ENCODE measurements at places on chromosomes 1 and 21.
A peak's percentile ranks its signal among the peaks of the same experiment; 100 is the strongest.

DNA sequence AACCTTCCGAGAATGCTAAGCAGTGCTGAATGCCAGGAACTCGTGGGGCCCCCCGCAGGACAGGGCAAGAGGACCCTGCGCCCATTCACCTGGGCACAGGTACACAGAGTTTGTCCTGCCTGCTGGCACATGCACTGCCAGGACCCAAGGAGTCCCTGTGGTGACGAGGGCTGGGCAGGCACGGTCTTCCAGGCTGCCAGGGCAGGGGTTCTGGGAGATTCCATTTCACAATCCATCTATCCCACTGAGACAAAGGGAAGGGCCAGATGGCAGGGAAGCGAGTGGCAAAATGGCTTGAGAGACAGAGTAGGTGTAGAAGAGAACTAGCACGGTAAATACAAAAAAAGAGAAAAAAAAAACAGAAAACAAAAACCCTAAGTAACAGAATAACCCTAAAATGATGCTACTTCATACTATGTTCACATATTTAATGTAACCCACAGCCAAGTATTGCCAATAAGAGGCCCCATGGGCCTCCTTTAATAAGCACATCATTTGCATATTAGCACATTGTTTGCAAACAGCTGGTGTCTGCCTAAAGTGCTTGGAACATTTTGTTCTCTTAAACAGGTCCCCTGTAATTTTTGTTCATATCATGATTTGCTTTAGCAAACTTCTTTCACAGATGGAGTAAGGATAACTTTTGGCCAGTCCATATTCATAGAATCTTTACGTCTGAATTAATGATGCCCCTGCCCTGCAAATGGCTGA lies 83.8 kb downstream of the STUM start:
- DNase-seq = peak; percentile 70

DNA sequence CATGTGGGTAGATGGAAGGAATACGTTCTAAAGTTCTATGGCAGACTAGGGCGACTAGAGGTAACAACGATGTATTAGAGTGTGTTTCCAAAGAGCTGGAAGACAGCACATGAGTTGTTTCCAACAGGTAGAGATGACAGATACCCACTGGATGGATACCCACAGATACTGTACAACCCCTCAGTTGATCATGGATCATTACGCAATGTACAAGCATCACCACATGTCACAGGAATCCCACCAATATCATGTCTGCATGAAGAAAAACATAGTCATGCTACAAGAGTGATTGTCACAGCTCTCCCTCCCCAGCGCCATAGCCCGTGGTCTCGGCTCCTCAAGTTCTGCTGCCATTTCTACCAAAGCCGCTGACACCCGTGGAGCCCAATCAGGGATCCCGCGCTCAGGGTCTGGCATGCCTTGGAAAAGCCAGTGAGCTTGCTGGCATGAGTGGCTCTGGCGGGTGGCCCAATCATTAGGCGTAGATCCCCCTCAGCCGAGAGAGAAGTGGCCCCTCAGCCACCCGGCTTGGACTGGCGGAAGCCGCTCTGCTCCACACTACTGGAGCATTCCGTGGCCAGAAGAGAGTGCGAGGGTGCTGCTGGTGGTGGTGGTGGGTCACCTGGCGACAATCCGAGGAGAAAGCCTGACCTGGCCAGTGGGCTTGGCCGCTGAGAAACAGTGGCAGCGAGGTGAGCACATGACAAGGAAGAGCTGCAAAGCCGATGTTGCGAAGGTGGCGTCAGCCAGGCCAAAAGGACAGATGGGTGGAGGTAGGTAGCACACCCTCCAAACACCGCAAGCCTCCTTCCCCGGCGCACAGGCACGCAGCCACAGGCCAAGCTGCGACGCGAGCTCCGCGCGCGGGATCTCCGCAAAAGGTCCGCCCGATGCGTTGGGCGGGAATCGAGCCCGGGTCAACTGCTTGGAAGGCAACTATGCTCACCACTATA lies 65.7 kb upstream of the FCGR2A start:
- no peak for DNase-seq

DNA sequence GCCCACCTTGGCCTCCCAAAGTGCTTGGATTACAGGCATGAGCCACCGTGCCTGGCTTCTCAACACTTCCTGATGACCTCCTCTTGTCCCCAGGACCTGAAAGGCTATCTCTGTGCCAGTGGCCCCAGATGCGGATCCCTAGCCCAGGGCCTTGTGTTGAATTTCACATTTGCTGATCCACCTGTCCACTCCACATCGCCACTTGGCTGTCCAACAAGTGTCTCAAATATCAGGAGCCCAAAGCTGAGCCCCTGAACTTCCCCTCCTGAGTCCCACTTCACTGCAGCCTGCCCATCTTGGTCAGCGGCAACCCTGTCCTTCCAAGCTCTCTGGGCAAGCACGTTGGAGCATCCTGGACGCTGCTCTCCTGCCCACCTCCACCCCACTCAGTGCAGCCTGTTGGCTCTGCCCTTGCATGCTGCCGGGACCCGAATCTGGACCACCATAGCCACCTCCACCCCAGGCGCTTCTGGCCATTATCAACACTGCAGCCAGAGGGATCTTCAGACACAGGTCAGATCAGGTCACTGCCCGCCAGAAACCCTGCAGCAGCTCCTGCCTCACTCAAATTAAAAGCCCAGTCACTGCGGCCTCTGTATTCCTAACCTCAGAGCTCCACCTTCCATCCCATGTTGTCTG lies 352.5 kb upstream of the VAMP3 start:
- no peak for DNase-seq

DNA sequence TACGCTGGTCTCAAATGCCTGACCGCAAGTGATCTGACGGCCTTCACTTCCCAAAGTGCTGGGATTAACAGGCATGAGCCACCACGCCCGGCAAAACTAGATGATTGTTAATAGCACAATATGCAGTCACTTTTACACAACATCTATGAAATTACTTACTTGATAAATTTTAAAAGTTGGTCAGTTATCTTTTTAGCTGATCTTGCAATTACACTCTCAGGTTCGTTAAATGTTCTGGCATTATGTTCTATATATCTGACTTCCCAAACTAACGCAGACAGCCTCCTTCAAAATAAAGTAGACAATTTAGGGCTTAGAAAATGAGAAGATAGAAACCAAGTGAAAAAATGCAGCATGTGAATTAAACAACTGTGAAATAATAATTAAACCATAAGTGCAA lies 31.8 kb upstream of the PSMG1 start:
- no peak for DNase-seq

DNA sequence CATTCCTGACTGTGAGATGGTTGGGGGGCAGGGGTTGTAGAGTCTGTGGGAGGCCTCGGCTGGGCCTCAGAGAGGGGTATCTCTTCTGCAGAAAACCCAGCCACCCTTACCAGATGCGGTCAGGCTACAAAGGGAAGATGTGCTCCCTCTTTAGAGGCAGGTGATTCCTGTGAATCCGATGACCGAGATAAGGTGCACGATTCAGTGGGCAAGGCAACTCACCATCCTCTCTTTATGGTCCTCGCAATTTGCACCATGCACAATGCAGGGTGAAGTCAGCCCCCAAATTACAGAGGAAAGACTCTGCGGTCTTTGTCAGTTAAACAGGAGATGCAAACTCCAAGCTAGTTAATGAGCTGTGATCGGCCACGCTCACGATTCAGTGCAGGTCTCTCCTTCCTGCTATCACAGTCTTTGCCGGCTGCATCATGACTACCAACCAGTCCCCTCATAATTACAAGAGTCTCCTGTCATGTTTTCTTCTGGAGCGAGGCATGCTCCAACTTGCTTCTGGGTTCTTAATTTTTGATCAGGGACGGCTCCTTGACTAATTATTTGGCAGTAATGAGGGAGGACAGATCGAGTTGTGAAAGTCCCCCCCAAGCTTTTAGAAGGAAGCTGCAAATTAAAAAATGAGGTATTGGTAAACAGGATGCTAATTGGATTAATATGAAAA lies 12.5 kb downstream of the TP73 start:
- DNase-seq = no peak

- DNase-seq = no peak
These were observed 34.9 kb downstream of the SEC16B start for GRCh38 chr1:177934927-177935326.

GRCh38 chr1:21586222-21586621 lies 77.0 kb downstream of the ALPL start:
- no peak for DNase-seq

- no peak for DNase-seq
These were observed 18.8 kb downstream of the CEP350 start for GRCh38 chr1:179973198-179974110.

DNA sequence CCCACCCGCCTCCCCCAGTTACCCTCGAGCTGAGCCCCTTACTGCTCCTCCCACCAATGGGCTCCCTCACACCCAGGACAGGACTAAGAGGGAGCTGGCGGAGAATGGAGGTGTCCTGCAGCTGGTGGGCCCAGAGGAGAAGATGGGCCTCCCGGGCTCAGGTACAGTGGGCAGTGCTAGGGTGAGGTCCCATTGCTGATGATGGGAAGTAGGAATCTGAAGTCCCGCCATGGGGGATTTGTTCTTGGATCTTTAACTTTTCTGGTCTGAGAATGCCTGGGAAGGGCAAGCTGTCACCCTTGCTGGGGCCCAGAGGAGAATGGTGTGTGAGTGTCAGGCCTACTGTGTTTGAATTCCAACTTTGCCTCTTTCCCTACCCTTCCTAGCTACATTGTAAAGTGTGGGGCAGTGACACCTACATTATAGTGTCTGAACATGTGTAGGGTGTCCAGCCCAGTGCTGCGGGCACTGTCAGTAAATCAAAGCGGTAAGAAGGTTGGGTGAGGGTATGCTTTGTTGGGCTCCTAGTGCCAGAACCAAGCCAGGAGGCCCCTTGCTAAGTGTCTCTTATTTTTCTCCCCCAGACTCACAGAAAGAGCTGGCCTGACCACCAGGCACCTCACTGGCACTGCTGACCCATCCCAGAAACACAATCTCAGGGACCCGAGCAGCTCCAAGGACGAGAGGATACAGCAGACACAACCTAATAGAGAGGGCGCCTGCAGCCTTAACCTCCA lies 44.7 kb downstream of the YARS1 start:
- no peak for DNase-seq
